ENCODE measurements at places on chromosomes 2 and 18. TPM values are rescaled to one million over a fixed set of nuclear protein-coding genes. Genes with fewer than 3 reads are reported as not detected.

GRCh38 chr2:70385966-70386595 is 84.2 kb upstream of the FAM136A start:
- H3K36me3 ChIP-seq, result no peaks in the 10 kb centered on the region
- peak; percentile 20 for DNase-seq
- H3K27me3 ChIP-seq, result no peaks in the 10 kb centered on the region
- H3K4me3 ChIP-seq, result no peak overlapping the region
- no peak overlapping the region for H3K27ac ChIP-seq

DNA sequence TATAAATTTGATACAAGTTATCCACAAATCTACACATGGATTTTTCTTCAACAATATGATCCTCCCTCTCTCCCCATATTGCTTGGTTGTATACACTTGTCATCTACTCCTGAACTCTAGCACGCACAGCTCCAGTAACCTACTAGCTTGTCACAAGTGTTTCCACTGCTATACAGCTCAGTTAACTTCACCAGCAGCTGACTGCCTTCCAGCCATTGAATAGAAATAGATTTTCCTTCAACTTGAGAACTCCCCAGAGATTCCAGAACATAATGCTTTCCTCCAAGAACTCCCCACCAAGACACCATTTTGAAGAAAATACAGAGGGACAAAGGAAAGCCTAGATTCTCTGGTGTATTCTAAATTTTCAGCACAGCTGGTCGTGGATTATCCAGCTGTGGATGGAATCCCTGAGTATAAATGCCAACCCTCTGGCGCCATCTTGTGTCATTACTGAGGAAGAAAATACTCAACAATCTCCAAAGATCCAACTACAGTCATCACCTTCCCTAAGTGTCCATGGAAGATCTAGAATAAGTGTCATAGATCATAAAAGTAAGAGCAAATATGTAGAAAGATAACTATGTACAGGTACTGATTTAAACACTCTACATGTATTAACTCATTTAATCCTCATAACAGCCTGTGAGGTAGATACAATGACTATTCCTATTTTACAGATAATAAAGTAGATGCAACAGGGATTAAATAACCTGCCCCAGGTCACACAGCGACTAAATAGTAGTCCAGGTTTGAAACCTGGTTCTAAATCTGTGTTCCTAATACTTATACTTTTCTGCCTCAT is 156.7 kb downstream of the ARHGAP28 start:
- no peak overlapping the region for H3K4me3 ChIP-seq
- no peak overlapping the region for H3K27ac ChIP-seq
- peak; percentile 83 for DNase-seq
- no peaks in the 10 kb centered on the region for H3K27me3 ChIP-seq

GRCh38 chr2:14615760-14616159 is 16.8 kb upstream of the LRATD1 start:
- H3K36me3 ChIP-seq, result no peaks in the 10 kb centered on the region
- no peak for DNase-seq
- no peak overlapping the region for H3K4me3 ChIP-seq
- no peaks in the 10 kb centered on the region for H3K27me3 ChIP-seq
- no peaks in the 10 kb centered on the region for H3K4me1 ChIP-seq
- no peak overlapping the region for H3K27ac ChIP-seq

- no peak for DNase-seq
- H3K27me3 ChIP-seq, result no peaks in the 10 kb centered on the region
- no peak overlapping the region for H3K27ac ChIP-seq
Observed at GRCh38 chr18:58455314-58456188, 173.3 kb downstream of the ALPK2 start.

DNA sequence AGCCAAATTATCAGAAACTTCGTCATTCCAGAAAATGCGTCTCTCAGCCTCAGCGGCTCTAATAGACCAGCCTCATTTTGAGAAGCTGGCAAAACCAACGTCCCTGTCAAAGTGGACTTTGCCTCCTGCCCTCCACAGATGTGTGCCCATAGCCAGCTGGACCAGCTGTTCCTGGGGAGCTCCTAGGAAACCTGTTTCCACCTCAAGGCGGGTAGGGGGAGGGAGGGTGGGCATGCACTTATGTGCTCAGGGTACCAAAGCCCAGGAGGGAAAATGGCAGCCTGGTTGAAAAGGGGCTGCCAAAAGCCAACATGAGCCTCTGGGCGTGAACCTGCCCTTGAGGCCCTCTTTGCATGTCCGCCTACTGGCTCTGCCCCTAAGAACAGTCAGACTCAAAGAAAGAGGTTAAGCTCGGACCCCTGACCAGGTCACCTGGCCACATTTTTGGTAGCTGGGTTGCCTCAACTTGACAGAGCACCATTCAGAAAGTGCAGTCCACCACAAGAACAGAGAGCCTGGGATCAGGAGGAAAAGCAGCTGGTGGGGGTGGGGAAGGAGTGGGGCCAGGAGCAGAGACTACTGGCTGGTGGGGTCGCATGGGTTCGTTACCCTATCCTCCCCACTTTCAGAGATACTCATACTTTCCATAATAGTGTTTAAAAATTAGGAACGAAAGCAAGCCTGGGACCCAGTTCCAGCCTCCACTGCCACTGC is 3.5 kb downstream of the PER2 start:
- no peak overlapping the region for H3K4me3 ChIP-seq
- no peak for DNase-seq
- H3K27me3 ChIP-seq, result peaks cover 13% of the 10 kb centered on the region
- H3K27ac ChIP-seq, result no peak overlapping the region

SLC4A5 gene
- 2.0 TPM for total RNA-seq

RGPD3 gene
- 0.07 TPM for total RNA-seq
